ENCODE measurements at places on chromosomes 5 and 9.

DNA sequence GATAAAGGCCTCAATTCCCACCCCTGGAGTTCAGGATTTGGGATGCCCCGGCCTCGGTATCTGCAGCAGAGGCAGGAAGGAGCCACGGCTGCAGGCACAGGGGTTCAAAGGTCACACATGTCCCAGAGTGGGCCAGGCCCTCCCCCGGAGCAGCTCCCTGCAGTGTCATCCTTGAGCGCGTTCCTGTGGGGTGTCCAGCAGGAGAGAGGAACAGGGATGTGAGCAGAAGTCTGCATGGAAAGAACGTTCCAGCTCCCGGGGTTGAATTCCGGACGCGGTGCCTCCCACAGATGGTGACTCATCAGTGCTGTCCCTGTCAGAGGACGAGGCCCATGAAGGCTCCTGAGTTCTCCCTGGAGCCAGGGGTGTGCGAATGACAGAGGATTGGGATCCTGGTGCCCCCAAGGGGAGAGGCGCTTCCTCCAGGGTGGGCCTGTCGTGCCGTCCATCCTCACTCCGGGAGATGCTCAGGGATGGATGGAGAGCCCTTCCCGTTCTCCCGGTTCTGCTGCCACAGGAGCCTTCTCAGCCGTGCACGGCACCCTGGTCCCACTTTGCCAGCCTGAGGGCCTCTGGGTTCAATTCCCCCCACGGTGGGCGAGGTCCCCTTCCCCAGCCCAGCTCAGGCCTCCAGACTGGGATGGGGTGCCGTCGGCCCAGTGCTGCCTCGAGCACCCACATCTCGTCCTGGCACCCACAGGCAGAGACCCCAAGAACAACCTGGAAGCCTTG, 3.1 kb downstream of the LCN1 start:
- H3K27me3 ChIP-seq, result peaks cover 49% of the 10 kb centered on the region
- no peak overlapping the region for H3K27ac ChIP-seq
- no peak overlapping the region for H3K4me3 ChIP-seq

DNA sequence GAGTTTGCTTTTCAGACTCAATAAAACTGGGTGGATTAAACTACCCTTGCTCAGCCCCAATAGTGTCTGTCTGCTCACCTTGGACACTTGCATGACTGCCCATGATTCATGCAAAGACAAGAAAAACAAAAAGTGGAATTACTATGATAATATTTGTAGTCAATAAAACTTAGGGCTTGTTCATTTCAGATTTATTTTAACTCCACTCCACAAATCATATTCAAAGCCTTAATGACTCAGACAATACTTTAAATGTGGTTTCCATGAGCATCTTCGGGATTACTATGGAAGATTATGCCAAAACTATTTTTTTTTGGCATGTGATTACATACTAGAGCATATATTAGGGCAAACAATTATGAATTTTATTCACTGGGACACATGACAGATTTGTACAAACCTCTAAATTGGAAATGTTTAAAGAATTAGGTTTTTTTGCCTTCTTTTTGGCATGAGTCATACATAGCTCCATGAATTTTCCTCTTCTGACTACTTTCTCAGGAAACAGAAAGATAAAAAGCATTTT, 468.9 kb downstream of the ACTL7B start:
- H3K4me3 ChIP-seq, result no peak overlapping the region
- H3K27ac ChIP-seq, result no peak overlapping the region

DNA sequence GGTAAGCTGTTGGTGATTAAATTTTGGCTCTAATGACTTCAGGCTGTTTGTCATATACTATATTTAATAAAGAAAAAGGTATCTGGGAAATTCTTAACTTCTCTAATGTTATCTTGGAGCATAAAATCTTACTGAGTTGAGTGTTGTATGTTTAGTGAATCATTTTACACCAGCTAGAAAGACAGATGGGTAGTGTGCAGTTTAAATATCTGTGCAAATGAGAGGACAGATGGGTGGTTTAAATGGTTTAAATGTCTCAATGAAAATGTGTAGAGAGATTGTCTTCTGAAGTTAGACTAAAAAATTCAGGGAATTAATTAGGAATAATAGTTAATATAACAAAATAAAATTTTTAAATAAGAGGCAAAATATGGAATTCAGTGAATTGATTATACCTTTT, 114.5 kb downstream of the FER start:
- no peak for DNase-seq
- H3K4me3 ChIP-seq, result no peak overlapping the region
- H3K4me1 ChIP-seq, result no peaks in the 10 kb centered on the region
- peaks cover 4% of the 10 kb centered on the region for H3K36me3 ChIP-seq

- H3K4me3 ChIP-seq, result no peak overlapping the region
- no peaks in the 10 kb centered on the region for H3K4me1 ChIP-seq
- no peak overlapping the region for H3K27ac ChIP-seq
These were observed 139.6 kb downstream of the HTR1A start for GRCh38 chr5:63822614-63823013.

DNA sequence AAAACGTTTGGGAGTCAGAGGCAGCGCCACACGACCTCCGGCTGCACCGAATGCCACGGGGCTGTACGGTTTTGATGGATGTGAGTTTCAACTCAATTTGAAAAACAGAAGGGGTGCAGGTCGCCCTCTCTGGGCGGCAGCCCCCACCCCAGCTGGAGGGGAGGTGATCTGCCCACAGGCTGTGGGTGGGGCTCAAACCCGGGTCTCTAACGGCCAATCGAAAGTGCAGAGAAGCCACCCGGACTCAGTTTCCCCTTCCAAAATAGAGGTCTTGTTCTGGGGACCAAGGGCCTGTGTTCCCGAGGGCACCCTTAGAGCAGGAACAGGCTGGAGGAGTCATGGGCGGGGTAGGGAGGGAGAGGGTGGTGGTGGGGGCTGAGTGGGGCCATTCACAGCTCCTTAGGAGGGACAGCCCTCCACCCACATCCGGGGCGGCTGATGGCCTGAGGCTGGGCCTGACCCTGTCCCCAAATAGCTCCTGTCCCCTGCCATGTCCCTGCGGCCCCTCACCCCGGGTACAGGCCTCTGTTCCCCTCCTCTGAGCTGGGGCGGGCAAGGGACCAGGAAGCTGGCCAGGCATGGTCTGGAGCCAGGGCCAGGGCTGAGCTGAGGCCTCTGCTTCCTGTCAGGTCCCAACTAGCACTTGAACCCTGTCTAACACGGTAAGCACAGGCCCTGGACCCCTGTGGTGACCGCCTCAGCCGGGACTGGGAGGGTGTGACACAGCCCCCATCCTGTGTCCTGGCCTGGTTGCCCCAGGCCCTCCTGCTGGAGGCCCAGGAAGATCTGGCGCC, 22.6 kb upstream of the NOTCH1 start:
- peak overlapping the region; percentile 42 for H3K27ac ChIP-seq
- H3K36me3 ChIP-seq, result no peaks in the 10 kb centered on the region
- peaks cover 56% of the 10 kb centered on the region for H3K4me1 ChIP-seq
- H3K4me3 ChIP-seq, result no peak overlapping the region
- H3K27me3 ChIP-seq, result no peaks in the 10 kb centered on the region
- no peak for DNase-seq

DNA sequence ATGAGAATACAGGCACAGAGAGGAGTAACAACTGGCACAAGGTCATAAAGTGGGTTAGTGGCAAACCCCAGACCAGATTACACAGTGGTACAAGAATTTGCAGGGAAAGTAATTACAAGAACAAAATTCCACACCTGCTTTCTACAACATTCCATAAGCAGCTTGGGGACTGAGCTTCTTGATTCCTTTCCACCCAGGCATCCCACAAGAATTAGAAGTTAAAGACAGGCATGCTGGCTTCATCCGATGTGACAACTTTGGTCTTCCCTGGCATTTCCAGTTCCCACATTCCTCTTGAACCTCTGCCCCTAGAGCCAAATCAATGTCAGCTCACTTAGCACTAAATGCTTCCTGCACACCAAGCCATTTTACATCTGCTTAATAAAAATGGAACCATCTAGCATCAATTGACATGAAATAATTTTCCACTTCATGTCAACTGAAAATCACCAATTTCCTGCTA, 435.8 kb upstream of the PAPPA start:
- H3K27ac ChIP-seq, result no peak overlapping the region
- no peak for DNase-seq
- H3K27me3 ChIP-seq, result no peaks in the 10 kb centered on the region
- H3K4me1 ChIP-seq, result no peaks in the 10 kb centered on the region
- no peak overlapping the region for H3K4me3 ChIP-seq

DNA sequence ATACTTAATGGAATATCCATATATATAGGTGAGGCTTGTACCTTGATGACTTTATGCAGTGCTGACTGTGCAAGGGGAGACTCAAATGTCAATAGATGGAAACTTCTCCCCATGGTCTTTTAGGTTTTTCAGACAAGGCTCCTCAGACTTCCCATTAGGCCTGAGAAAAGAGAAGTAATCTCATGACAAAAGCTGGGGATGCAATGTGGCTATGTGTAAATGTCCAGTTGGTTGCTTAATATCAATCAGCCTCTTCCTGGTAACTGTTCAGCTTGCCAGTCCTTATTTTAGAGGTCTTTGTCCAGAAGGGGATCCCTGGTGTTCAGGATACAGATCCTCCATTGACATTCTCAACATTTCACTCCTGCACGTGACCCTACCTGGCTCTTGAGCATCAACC, 621.1 kb upstream of the CDH18 start:
- no peak for DNase-seq
- H3K36me3 ChIP-seq, result no peaks in the 10 kb centered on the region
- no peak overlapping the region for H3K27ac ChIP-seq
- no peaks in the 10 kb centered on the region for H3K27me3 ChIP-seq
- no peaks in the 10 kb centered on the region for H3K4me1 ChIP-seq

DNA sequence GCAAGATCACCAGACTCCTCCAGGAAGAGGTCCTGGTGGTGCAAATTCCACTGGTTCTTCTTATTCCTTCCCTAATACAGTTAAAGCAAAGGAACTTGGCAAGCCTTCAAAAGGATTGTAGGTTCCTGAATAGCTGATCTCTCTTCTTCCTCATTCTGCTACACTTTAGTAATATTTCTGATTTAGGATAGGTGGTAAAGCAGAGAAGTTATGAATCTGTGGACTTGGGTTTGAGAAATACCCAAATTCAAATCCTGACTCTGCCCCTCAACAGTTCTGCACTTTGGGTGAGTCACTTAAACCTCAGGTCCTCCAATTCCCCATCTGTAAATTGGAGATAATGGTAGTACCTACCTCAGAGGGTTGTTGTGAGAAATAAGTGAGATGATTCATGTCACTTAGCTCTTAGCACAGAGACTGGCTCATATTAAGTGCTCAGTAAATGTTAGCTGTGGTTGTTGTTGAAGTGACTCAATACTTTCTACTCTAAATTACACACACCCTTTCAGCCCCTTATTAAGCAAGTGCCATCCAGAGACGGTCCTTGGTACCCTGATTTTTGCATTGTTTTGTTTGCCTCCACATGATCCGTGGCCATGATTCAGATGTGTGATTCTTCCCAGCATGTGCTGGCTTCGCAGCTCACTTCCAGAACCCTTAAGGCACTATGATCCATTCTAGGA, 5.2 kb downstream of the SH3RF2 start:
- peak overlapping the region; percentile 79 for H3K27ac ChIP-seq
- no peaks in the 10 kb centered on the region for H3K36me3 ChIP-seq
- no peak for DNase-seq
- H3K4me1 ChIP-seq, result peaks cover 70% of the 10 kb centered on the region
- peak overlapping the region; percentile 6 for H3K4me3 ChIP-seq

- no peaks in the 10 kb centered on the region for H3K4me1 ChIP-seq
- H3K27ac ChIP-seq, result no peak overlapping the region
- no peak overlapping the region for H3K4me3 ChIP-seq
- H3K36me3 ChIP-seq, result no peaks in the 10 kb centered on the region
- no peaks in the 10 kb centered on the region for H3K27me3 ChIP-seq
These were observed 25.2 kb downstream of the CYFIP2 start for GRCh38 chr5:157290981-157291711.

DNA sequence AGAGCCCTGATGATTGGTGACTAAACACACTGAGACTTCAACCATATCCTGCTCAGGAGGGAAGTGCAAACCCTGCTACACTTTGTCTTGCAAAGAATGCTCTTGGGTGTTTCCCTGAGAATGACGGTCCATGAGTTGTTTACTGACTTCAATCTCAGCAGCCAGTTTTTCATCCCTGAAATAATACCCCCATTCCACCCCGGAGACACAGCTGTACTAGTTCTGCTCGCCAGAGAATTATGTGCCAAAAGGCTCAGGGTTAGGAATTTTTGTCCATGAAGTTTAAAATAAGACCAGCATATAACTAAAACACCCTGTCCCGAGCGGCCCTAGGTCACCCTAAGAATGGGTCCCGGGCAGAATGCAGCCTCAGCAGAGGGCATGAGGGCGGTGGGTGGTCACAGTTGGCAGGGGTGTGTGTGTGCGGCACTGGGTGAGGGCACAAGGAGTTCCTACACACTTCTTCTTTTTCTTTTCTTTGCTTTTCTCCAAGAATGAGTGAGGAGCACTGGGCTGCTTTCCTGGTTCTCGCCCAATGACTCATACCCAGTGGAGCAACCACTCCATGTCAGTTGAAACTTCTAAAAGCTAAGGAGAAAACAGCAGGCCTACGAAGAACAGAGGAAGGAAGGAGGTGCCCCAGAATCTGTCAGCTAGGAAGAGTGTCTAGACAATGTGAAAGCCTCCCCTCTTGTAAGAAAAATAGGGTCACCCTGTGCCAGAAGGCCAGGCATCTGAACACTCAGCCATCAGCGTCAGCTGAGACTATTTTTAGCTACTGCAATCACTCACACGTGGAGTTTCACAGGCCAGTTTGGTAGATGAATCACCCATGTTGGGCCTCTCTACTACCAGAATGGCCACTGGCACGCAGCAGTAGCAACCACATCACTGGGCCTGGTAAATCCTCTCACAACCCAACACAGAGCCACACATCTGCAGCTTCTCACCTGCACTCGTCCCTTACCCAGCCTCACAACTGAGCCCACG, 105.9 kb downstream of the DPYSL3 start:
- peaks cover 20% of the 10 kb centered on the region for H3K4me1 ChIP-seq
- H3K27ac ChIP-seq, result peak overlapping the region; percentile 90
- peaks cover 25% of the 10 kb centered on the region for H3K36me3 ChIP-seq
- peak; percentile 81 for DNase-seq
- H3K27me3 ChIP-seq, result no peaks in the 10 kb centered on the region

DNA sequence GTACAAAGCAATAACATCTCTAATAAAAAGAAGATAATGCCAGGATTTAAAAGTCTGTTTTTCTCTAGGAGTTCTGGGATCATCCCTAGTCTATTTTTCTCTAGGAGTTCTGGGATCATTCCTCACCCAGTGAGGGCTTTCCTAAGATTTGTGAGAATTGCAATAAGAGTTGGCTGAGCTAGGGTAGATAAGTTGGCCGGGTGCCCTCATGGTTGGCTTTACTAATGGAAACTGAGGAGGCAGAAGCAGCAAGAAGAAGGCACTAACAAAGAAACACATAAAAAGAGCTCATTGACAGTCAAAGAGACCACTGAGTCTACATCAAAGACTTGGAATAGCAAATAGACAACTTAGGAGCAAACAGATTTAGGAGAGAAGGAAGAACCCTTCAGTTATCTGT, 4.2 kb downstream of the SLC1A3 start:
- H3K4me1 ChIP-seq, result peaks cover 15% of the 10 kb centered on the region
- H3K36me3 ChIP-seq, result no peaks in the 10 kb centered on the region
- H3K27ac ChIP-seq, result no peak overlapping the region
- no peaks in the 10 kb centered on the region for H3K27me3 ChIP-seq
- H3K4me3 ChIP-seq, result no peak overlapping the region

All from suprapubic skin (tissue), 4 donors.